ENCODE measurements at places on chromosomes 3 and 15. TPM values are rescaled to one million over a fixed set of nuclear protein-coding genes. Genes with fewer than 3 reads are reported as not detected.
A peak's percentile ranks its signal among the peaks of the same experiment; 100 is the strongest.

The FRMD5 gene
- 52.3 TPM for total RNA-seq

The P2RY14 gene
- 1.3 TPM for total RNA-seq

The PYDC2 gene
- not detected for total RNA-seq

The UROC1 gene
- total RNA-seq: not detected

The GOLGA8R gene
- total RNA-seq: 2.6 TPM

The NR1I2 gene
- total RNA-seq: 0.82 TPM

DNA sequence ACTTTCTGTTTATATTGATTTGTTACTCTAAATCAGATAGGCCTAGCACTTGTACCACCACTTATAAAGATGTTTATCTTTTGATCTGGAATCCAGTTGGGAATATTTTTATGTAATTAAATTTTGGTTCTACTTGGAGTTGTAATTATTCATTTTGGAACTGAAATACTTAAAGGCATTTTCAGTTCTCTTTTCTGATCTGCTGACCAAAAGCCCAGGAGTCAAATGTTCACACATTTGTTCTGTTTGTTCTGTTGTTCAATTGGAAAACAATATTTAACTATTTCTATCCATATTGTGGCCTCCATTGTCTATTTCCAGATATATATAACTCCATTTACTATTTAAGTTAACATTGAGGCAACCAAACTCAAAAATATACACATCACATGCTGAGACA lies 912.4 kb upstream of the EPHA6 start:
- no peak for DNase-seq

DNA sequence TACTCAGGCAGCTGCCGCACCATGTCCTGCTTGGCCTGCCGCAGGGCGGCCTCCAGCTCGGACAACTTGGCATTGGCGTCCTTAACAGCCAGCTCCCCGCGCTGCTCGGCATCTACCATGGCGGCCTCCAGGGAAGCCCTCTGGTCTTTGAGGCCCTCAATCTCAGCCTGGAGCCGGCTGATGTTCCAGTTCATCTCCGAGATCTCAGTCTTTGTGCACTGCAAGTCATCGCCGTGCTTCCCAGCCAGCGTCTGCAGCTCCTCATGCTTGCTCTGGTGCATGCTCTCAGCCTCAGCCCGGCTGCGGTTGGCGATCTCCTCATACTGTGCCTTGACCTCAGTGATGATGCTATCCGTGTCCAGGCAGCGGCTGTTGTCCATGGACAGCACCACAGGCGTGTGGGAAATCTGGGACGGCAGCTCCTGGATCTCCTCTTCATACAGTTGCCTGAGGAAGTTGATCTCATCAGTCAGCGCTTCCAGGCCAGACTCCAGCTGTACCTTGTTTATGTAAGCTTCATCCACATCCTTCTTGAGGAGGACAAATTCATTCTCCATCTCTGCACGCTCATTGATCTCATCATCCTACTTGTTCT lies 15.5 kb upstream of the PSTPIP1 start:
- no peak for DNase-seq

DNA sequence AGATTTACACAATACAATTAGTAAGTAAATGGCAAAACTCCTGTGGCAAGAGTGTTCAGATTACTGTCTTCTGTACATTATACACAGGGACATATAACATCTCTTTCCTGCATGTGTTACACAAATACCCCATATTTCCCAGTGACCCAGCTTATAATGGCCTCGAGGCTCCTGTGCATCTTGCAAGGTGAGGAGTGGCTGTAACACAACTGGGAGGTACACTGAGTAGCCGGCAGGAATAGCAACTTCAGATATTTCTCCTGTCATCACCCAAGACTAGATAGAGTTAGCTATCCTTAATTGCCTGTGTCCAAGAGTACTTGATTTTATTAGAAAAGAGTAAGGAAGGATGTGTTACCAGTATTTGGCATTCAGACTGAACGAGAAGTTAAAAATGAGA lies 5.6 kb downstream of the GMPS start:
- DNase-seq: no peak

- peak; percentile 62 for DNase-seq
Measured at GRCh38 chr3:61637088-61638051, 76.0 kb downstream of the PTPRG start.

DNA sequence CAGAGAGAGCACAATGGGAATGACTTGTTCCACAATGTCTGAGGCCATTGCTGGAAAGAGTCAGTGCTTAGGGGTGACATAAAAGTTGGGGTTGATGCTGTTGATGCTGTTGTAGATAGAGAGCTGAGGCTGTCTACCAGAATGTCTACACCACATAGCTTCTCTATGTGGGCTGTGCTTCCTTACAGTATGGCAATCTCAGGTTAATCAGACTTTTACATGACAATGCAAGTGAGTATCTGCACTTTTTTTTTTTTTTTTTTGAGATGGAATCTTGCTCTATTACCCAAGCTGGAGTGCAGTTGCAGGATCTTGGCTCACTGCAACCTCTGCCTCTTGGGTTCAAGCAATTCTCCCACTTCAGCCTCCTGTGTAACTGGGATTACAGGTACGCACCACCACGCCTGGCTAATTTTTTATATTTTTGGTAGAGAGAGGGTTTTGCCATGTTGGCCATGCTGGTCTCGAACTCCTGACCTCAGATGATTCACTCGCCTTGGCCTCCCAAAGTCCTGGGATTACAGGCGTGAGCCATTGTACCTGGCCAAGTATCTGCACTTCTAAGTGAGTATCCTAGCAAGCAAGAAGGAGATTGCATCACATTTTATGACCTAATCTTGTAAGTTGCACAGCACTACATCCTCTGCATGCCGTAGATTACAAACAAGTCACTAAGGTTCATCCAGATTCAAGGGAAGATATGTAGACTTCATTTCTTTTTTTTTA lies 28.7 kb downstream of the DLEC1 start:
- DNase-seq: no peak

DNA sequence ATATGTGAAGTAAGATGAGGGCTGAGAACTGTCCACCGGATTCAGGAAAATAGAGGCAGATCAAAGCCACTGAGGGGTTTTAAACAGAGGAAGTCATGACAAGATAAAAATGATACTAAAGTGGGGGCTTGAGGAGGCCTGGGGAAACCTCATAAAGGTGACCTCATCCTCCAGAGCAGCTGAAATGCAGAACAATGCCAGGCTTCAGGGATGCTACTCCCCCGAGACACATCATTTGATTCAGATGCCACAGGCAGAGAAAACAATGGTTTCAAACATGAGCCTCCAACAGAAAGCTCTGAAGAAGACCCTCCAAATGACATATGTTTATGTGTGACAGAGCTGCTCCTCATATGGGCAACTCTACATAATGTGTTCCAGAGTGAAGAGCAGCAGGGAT lies 6.4 kb downstream of the CFAP20DC start:
- no peak for DNase-seq

GRCh38 chr3:30353711-30354467 lies 252.5 kb upstream of the TGFBR2 start:
- no peak for DNase-seq

- DNase-seq: no peak
Measured at GRCh38 chr3:39903253-39903652, 93.8 kb downstream of the MYRIP start.

DNA sequence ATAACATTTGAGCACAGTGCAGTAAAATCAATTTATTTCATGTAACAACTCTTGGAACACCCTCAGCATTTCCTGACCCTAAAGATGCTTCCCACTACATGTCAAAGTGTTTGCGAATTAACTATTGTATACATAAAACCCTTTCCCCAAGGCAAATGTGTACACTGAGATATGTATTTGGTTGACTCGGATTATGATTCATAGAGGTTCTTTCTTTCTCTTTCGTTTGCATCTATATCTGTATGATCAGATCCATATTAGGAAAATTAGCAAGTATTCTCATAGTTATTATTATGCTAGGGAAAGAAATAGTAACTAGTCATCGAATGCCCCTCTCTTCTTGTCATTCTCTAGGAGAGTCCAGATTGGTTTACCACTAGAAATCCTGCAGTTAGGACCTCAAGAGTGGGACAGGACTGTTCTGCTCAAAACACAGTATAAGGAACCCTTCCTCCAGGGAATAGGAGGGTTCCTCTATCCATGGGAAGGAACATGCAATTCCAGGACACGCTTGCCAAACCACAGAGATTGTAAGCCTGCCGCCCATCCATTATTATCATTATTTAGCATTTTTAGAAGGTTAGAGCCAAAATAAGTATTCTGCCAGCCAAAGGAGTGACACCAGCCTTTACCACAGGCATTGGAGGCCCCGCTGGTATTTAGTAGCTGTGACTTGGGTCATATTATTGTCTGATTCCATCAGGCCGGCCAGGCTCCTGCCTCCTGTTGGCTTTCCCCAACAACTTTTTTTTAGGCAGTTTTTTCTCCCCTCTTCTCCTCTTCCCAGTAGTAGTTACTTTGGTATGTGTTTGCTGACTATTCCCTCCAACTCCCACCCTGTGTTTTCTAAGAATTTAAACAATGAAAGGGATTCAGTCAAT lies 100.7 kb downstream of the GALK2 start:
- peak; percentile 66 for DNase-seq

GRCh38 chr15:34610354-34610753 lies 26.9 kb upstream of the GOLGA8B start:
- DNase-seq: no peak

- no peak for DNase-seq
Measured at GRCh38 chr15:77654975-77655374, 22.3 kb upstream of the LINGO1 start.

DNA sequence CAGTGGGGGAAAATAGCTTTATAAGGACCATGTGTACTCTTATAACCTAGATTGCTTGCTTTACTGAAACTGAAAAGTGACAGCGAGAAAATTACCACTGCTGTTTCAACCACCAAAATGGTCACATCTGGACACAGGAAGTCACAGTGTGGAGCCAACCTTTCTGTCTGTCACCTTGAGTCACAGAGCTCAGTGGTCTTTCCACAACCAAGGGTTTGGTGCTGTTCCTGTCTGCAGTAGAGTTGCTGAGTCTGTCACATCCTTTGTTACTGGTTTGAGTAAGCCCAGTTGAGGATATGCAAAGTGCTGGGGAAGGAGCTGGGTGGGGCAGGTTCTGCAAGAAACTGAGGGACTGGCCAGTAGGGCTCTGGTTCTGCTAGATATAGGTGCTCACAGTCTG lies 139.1 kb upstream of the EIF1B start:
- no peak for DNase-seq

- DNase-seq: peak; percentile 56
Measured at GRCh38 chr15:63978511-63979261, 67.6 kb downstream of the DAPK2 start.

GRCh38 chr3:149038322-149038721 lies 47.0 kb downstream of the GYG1 start:
- DNase-seq: no peak

DNA sequence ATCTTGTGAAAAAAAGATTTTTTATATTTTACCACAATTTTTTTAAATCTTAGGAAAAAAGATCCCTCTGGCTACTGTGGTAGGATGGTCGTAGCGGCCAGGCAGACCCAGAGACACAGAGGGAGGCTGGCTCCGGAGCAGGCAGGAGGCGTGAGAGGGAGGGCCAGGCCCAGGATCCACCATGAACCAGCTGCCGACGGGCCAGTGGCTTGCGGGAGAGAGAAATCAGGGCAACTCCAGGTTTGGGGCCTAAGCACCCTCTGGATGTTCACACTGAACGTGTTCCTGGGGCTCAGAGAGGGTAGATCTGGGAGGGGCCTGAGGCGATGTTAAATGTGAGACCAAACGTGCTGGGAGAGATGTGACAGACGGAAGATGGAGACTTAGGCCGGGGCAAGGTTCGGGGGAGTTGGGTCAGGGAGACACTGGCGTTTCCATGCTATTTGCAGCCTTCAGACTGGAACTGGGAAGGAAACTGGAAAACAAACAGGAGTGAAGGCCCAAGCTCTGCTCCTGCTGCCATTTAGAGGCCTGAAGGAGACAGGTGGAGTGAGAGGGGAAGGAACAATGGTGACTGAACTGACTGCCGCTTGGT lies 1.6 kb upstream of the VILL start:
- DNase-seq: no peak

- no peak for DNase-seq
Measured at GRCh38 chr3:170414202-170414663, 4.4 kb upstream of the CLDN11 start.

DNA sequence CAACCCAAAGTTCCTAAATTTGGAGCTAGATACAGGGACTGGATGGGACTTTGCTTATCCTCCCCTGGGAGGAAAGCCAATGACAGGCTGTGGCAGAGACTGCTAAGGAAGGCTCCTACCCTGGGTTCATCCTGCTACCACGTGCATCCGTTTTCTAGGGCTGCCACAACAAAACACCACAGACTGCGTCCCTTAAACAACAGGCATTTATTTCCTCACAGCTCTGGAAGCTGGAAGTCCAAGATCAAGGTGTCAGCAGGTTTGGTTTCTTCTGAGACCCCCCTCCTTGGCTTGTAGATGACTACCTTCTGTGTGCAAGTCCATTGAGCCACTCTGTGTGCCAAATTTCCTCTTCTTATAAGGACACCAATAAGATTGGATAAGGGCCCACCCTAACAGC lies 263.9 kb downstream of the FAM43A start:
- DNase-seq: no peak

- DNase-seq: no peak
Measured at GRCh38 chr3:117399311-117400078, 689.9 kb downstream of the TUSC7 start.

DNA sequence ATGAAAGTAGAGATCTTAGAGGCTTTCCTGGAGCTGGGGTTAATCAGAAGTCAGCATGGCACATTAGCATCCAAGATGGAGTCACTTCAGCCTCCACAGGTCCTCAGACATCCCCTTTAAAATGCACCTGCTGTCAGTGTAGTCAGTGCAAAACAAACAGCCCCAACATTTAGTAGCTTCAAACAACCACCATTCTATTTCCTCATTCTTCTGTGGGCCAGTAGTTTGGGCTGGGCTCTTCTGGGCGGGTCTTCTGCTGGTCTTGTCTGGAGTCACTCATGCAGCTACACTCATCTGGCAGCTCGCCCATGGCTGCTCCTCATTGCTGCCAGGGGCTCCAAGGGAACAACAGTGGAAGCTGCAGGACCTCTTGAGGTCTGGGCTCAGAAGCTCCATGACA lies 99.9 kb downstream of the TLE3 start:
- DNase-seq: peak; percentile 62
